ENCODE measurements at places on chromosomes 7 and 10.

DNA sequence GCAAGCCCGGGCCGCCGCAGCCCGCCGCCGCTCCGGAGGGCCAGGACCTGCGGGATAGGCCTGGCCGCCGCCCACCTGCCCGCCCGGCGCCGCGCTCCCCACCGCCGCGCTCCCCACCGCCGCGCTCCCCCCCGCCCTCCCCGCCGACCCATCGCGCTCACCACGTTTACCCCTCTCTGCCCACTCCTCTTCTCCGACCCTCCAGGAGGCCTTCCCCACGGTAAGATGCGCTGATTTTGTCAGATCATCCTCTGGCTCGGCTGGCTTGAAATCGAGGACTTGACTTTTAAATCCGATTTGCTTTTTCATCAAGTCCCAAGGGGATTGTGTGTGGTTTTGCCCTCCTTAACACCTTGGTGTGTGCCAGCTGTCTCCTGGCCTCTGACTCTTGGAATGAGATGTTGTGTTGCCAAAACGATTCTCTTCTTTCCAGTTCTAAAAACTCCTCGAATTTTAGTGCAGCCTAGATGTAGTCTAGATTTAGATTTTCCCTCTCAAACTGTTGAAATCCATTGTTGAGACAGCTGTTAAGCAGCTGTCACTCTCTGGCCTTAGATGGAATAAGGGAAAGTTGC is 738 bp downstream of the POM121 start:
- DNase-seq = peak; percentile 53

GRCh38 chr10:127123626-127124025 is 72.8 kb downstream of the INSYN2A start:
- DNase-seq = peak; percentile 17

DNA sequence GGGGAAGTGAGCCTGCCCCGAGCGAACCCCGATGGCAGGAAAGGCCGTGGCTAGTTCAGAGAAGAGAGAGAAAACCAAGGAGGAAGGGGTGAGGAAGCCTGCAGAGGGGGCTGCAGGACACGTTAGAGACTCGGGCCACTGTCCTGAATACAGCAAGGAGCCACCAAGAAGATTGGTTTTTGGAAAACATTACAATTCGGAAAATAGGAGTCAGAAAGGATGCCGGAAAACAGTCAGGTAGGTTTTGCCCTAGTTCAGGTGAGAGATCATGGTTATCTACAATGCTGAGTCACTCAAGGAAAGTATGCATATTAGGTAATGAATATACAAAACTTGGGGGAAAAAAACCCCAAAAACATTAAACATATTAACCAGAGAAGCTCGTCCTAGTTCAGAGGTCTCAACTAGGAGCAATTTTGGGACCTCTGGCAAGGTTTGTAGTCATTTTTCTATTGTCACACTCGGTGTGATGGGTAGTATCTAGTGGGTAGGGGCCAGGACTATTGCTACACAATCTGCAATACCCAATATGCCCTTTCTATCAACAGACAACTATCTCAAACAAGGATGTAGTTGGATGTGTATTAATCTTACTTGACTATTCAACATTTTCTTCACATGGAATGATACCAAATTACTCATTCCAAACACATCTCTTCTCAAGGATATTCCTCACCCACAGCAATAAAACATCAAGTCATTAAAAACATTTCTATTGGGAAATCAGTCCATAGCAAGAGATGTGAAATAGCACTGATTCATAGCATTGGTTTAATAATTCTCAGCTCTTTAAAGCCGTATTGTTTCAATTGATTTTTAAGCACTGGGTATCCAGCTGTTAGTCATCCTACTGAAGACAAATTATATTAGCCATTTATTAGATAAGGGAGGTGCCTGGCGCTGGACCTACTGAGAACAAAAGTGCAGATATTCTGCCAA is 74.4 kb upstream of the RSU1 start:
- peak; percentile 96 for DNase-seq

DNA sequence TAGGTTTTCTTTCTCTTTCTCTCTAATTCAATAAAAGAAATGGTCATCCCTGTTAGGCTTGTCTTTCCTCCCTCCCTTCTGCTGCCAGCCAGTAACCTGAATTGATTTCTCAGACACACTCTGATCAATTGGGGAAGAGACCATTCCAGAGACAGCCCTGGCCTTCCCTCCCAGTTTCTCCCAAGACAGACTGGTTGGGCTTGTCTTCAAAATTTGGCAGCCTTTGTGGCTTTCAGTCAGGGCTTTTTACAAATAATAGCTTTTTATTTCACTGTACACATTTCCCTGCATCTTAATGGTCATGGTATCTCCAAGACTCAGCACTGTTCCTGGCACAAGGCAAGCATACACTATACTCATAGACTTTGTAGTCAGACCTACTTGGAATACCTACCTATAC is 33.9 kb downstream of the BCAP29 start:
- peak; percentile 30 for DNase-seq

DNA sequence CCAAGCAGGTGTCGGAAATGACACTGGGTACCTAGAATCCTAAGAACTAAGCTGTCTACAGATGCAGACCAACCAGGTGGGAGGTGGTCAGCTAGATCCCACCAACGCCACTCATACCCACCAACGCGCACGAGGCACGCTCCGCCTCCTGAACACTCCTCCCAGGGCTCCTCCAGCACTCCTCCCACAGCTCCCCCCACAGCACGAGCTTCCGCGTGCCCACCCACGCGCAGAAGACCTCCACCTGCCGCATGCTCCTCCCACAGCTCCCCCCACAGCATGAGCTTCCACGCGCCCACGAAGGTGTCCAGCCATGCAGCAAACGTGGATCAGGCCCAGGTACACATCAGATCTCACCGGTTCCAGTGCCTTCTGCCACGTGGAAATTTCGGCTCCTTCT is 196.0 kb downstream of the MAD1L1 start:
- no peak for DNase-seq

- no peak for DNase-seq
Measured at GRCh38 chr7:131995324-131995723, 438.9 kb upstream of the PODXL start.

- peak; percentile 40 for DNase-seq
Measured at GRCh38 chr10:102394801-102395399, 605 bp upstream of the NFKB2 start.

DNA sequence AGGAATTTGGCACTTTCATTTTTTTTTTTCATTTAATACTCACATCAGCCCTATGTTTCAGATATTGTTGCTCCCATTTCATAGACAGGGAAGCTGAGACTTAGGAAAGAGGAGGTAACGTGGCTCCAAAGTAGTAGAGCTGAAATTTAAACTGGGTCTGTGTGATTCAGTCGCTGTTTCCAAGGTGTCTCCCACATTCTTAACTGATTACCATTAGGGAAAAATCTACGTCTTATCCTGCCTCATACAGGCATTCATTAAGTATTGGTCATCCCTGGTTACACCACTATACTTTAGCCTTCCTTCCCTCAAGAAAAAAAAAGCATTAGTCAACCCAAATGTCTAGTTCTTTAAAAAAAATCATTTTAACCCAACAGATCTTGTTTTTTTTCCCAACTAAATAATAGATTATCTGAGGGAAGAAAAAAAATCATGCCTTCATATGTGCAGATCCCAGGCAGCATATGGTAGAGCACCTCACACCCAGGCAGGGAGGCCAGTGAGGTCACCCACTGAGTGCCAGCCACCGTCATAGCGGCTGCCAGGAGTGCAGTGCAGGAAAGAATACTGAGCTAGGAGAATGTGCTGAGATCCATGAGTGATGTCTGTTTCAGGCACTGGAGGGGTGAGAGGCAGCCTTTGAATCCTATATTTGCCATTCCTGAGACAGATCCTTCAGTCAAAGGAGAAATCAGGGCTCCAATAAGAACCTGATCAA is 59.0 kb upstream of the SORCS3 start:
- DNase-seq = peak; percentile 89

- DNase-seq = peak; percentile 70
Measured at GRCh38 chr7:116834815-116835504, 27.4 kb upstream of the CAPZA2 start.

DNA sequence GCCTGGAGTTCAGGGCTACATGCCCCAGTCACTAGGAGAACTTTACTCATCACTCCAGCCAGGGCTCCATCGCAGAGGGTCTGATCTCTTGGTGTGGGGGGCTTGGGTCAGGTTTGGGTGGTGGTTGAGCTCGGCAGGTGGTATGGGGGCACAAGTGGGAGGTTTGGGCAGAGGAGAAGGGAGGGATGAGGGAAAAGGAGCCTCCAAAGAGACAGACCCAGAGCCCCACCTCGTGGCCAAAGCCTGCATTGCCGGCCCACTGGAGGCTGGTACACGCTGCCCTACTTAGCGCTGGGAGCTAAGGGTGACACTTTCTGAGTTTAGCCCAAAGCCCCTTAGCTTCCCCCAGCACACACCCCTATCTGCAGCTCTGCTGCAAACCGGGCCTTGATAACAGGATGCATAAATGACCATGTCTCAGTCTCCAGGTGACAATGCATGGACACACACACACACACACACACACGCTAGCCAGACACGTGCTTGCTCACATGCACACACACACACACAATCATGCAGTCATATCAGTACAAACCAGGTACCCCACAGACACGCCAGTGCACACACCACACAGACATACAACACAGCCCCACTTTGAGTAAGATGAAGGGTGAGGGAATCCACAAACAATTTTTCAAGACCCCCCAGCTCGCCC is 14.7 kb downstream of the LZTS2 start:
- DNase-seq = peak; percentile 67

DNA sequence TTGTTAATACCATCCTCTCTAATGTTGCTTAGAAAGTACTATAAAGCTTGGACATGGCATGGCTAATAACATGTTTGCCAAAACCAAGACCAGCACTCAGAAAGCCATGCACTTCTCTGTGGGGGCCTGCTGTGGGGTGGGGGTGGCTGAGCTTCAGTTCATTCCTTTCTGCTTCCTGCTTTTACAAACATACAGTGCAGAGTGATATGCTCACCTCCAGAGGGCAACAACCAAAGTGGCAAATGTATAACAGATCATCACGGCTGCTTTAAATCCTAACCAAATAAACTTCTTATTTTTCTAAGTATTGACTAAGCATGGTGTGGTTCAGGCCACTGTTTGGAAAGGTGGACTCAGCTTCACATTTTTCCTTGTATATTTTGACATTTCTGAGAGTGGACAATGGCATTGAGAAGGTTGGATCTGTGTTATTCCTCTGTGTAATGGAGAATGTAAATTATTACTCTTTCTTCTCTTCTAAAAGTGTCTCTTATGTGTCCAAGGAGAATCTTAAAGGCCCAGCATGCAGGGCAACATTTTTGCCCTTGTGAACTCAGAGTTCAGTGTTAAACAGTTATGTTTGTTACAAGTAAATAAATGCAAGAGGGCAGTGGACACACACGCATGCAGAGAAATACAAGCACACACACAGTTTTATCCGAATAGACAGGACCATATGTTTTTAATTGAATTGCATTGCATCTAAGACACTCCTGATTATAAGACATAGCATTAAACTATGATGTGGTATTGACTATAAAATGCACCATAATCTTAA is 186.1 kb downstream of the HERPUD2 start:
- no peak for DNase-seq

DNA sequence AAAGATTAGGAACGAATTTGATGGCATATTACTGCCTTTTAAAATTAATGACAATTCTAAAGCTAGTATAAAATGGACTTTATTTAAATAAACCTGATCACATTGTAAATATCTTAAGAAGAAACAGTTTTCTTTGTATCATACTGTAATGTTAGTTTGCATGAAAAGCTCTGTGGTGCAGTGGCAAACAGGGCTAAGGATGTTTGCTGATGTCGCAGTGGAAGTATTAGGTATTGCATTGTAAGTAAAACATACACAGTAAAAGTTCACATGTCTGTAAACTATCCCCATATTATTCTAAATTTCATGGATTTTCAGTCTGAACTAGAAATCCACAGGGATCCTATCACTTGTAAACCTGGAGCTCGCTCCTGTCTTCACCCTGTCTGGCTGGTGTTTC is 252.6 kb upstream of the ZNF32 start:
- no peak for DNase-seq

- DNase-seq = no peak
Measured at GRCh38 chr7:8423057-8423456, 10.4 kb upstream of the NXPH1 start.

GRCh38 chr10:93085272-93085859 is 11.7 kb downstream of the CYP26A1 start:
- no peak for DNase-seq

GRCh38 chr10:31524460-31524859 is 205.4 kb downstream of the ZEB1 start:
- no peak for DNase-seq
